ENCODE measurements at places on chromosomes 3 and 15.

DNA sequence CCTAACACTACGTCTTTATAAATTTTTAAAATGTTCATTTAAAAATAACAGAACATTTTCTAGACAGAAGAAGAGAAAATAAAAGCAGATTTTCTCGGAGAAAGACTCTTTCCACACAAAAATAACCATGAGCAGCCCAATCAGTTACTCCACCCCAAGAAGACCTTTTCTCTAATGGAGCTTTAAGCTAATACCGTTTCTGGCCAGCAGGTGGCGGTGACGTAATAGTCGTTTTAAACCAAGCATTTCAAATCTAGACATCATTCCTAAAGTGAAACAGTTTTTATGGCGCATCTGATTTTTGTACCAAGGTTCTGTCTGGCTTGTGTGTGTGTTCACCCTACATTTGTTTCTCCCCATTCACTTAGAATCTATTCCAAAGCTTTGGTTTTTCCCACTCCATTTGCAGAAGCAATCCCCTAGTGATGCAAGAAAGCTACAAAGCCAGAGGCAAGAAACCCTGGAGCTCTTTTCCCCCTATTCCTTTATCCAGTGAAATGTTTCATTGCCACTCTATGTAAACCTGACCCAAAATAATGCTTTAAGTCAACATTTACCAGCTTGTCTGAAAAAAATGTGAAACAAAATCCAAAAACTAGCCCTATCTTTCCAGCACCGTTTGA lies 336.7 kb upstream of the IGF1R start:
- DNase-seq = peak; percentile 32

- no peak for DNase-seq
Observed at GRCh38 chr3:174287705-174288104, 571.4 kb upstream of the NAALADL2 start.

DNA sequence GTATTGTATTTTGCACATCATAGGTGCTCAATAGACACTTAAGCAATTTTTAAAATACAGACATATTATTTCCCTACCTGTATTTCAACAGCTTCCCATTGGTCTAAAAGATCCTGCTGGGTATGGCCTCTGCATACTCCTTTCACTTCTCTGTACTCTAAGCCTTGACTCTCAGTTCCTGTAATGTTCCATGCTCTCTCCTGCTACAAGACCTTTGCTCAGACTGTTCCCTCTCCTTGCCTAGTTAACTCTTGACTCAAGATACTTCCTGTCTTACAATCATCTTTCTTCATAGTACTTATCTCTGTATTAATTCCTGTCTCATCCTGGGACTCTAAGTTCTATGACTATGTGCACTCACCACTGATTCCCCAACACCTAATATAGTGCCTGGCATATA lies 1.7 kb downstream of the SCN11A start:
- no peak for DNase-seq

GRCh38 chr3:127889976-127890650 lies 24.9 kb upstream of the KBTBD12 start:
- no peak for DNase-seq

DNA sequence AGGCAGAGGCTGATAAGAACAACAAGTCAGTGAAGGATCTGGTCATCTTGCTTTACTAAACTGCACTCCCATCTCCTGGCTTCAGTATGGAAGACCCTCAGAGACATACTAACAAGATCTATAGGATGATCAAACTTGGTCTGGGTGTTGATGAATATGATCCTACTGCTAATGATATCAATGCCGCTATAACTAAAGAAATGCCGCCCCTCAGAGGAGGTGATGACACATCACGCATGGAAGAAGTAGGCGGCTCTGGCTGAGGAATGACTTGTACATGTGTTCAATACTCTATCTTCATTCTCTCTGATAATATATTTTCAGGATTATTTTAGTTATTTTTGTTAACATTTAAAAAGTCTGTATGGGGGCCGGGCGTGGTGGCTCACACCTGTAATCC lies 17.5 kb upstream of the EIF2B5 start:
- DNase-seq = no peak

DNA sequence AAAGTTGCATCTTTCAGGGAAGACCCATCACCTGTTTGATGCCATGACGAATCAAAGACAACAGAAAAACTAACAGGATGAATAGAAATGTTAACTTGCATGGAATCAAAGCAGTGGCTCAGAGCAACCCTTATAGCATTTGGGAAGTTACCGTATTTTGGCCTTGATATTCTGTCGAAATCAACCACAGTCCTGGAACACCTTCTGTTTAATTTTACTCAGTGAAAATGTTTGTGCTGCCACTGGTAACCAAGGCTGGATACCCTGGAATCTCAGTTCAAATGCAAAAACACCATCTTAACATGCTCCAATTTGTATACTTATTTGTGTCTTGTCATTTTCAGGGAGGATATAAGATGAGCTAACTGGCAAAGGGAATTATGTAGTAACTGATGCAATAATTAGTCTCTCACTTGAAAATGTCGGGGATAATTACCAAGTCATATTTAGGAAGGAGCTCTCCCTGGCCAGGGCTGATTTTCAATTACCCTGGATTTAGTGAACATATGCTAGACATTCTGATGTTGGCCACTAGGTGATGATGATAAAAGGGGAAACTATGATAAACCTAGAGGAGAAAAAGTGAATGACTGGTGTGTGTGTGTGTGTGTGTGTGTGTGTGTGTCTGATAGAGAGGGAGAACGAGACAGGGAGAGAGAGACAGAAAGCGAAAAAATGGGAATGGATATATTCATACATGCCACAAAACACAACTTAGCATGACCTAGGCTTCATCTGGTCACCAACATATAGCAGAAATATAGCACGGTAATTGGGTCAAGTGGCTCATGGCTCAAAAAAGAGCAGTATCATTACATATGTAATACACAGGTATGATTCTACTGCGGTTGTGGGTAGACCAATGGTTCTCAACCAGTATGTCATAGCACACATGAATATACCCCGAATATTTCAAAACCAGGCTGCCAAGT lies 19.0 kb upstream of the PRICKLE2 start:
- no peak for DNase-seq

- DNase-seq = no peak
Observed at GRCh38 chr3:41608347-41608746, 353.6 kb downstream of the ULK4 start.
